Stimulated activated CD8-positive, alpha-beta memory T cell treated with anti-CD3 and anti-CD28 coated beads, Interleukin-7, amount 100 ng/mL, for 1 hour (primary cell): ENCODE measurements at places on chromosomes 5 and 9.

DNA sequence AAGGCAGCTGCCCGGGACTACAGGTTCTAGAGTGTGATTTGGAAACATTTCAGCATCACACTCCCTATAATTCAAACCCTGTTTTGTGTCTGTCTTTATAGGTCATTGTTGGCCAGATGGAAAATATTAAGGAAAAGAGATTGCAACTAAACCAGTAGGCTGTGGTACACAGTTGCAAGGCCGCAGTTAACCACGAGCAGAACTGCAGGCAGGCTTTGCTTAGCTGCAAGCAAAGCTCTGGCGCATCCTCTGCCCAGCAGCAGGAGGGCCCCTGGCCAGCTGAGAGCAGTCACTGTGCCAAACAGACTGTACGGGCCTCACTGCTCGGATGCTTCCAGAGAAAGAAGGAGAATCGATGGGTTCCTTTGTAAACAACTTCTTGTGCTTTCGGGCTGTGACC, 204.5 kb downstream of the DENND1A start:
- DNase-seq: no peak

DNA sequence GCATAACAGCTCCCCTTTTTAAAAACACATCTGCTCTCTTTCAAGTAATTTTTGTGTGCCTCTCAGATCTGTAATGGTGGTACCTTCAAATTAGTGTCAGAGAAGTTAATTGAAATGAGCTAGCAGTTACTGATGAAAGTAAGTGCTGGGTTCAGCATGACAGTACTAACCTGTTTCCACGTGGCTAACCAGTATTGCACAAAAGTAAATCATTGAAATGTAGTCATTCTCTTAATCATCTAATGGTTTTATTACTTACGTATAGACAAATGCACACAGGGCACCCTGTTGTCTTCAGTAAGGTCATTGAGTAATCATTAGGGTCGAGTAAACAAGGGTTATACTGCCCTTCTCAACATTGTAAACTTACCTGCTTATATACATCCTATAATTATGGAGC, 157.8 kb upstream of the PRR16 start:
- no peak for DNase-seq

GRCh38 chr9:28264368-28264767, 691.1 kb upstream of the C9orf72 start:
- no peak for DNase-seq

DNA sequence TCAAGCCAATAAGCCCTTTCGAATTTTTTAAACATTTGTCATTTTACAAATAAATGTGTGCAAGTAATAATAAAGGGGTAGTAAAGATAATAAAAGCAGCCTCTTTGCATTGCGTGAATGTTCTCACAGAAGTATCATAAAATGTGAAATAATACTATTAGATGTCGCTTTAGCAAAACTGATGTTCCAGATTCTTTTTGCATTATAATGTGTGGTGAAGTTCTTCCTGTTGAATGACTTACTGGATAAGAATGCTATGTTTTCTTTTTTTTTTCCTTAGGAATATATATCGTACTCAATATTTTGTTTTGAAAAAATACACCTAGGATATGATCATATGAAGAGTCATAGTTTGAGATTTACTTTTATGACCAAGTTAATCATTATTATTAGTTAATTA, 85.2 kb upstream of the CDH12 start:
- DNase-seq: no peak

DNA sequence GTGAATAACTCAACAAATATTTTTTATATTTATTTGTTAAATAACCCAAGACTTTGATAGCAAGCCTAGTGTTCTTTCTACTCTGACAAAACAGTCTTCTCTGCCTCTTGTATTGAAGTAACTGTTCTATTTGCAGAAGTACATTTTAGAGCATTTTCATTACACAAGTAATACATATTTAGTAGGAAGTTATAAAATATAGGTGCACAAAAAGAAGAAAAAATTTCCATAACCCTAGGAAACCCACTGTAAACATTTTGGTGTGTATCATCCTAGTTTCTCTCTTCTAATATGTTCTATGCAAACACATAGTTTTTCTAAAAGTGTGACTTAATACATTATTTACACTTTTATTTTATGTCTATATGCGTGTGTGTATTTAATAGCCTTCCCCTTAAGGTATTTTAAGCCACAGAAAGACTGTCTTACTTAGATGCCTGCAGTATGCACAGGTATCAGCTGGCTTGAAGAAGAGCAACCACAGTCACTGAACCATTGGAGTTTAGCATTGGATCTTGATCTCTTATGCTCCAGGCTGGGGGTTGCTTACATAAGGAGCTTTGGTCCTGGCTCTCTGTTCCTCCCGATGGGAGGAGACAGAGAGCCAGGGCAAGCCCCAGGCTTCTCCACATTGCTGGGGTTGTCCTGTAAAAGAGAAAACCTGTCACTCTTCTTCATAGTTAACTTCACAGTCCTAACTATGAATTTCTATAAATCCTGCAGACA, 3.8 kb downstream of the SELENOP start:
- no peak for DNase-seq

- no peak for DNase-seq
Observed at GRCh38 chr5:75461679-75462078, 49.8 kb downstream of the CERT1 start.

GRCh38 chr9:127755061-127756060, 20.3 kb upstream of the TOR2A start:
- DNase-seq: no peak

DNA sequence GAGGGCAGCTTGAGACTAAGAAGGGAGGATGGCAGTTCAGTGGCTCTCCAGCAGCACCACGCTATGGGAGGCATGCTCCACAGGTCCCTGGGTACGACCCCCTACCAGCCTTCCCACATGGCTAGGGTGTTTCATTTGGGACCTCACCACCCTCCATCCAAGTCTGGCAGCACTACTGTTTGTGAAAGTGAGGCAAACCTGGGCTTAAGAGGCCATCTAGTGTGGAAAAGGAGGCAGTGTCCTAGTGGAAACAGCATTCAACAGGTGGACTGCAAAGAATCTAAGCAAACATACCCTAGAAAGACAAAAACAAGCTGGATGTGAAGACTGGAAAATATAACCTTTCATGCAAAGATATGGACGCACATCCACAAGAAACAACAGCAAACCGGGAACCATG, 4.8 kb upstream of the C5orf47 start:
- no peak for DNase-seq

GRCh38 chr5:45521067-45521466, 175.1 kb downstream of the HCN1 start:
- no peak for DNase-seq

DNA sequence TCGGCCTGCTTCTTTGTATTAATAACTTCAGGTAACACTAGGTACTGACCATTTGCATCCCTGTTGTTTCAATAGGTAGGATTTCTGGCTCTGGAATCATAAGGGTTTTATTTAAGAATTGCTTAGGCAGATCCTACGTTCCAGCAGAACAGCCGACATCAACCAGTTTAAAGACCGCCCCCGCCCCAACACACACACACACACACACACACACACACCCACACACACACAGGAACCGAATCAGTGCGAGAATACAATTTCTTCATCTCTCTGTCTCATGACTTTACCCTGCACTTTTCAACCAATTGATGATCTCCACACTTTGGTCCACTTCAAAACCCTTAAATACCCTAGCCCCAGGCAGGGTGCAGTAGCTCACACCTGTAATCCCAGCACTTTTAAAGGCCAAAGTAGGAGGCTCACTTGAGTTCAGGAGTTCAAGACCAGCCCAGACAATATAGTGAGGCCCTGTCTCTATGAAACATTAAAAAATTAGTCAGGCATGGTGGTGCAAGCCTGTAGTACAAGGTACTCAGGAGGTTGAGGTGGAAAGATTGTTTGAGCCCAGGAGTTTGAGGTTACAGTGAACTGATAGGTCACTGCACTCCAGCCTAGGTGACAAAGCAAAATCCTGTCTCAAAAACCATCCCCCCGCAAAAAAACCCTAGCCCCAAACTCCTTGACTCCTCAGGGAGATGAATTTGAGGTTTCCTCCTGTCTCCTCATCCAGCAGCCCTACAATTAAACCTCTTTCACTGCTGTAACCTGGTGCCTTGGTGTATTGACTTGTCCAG, 2.7 kb upstream of the MTMR12 start:
- no peak for DNase-seq

GRCh38 chr5:10838038-10838437, 77.0 kb upstream of the DAP start:
- no peak for DNase-seq

GRCh38 chr5:33513462-33514185, 72.9 kb downstream of the TARS1 start:
- DNase-seq: no peak

DNA sequence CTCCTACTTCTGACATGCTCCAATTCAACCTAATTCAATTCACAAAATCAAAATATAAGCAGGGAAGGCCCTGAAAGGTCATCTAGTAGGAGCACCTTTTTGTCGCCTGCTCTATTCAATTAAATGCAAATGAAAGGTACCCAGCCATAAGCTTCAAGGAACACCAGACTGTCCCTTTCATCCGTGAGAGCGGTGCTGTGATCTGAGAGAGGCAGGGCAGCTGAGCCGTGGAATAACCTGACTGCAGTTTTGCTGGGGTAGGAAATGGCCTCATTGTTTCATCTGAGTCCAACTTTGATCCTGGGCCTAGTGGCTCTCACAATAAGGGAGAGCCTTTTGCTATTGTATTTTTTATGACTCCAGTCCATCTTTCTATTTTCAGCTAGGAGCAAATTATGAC, 39.8 kb upstream of the GLRA1 start:
- DNase-seq: no peak

- no peak for DNase-seq
Observed at GRCh38 chr9:137416563-137417151, 6.3 kb downstream of the EXD3 start.

DNA sequence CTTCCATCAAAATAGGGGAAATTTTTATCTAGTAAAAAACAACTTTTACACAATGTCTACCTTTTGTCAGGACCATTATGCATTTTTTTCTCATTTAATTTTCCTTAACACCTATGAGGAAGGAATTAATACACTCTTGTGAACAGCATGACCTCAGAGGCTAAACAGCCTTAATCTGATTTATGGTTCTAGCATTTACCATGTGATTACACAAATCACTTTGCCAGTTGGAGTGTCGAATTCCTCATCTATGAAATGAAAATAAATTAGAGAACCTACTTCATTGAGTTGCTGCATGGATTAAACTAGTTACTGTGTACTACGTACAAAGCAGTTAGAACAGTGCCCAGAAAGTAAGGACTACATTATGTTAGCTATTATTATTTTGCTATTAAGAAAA, 187.7 kb upstream of the MPDZ start:
- no peak for DNase-seq

GRCh38 chr5:113274836-113275414, 159.9 kb downstream of the TSSK1B start:
- DNase-seq: no peak

- no peak for DNase-seq
Observed at GRCh38 chr5:156477196-156477595, 150.2 kb downstream of the SGCD start.

GRCh38 chr5:17223367-17224185, 6.1 kb downstream of the BASP1 start:
- DNase-seq: no peak

DNA sequence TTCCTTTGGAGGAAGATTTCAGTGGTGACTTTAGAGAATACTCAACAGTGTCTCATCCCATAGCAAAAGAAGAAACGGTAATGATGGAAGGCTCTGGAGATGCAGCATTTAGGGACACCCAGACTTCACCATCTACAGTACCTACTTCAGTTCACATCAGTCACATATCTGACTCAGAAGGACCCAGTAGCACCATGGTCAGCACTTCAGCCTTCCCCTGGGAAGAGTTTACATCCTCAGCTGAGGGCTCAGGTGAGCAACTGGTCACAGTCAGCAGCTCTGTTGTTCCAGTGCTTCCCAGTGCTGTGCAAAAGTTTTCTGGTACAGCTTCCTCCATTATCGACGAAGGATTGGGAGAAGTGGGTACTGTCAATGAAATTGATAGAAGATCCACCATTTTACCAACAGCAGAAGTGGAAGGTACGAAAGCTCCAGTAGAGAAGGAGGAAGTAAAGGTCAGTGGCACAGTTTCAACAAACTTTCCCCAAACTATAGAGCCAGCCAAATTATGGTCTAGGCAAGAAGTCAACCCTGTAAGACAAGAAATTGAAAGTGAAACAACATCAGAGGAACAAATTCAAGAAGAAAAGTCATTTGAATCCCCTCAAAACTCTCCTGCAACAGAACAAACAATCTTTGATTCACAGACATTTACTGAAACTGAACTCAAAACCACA, 67.4 kb downstream of the VCAN start:
- DNase-seq: no peak

- DNase-seq: no peak
Observed at GRCh38 chr9:94056442-94056974, 27.8 kb upstream of the PTPDC1 start.

- DNase-seq: no peak
Observed at GRCh38 chr9:129176701-129177442, 1.2 kb downstream of the IER5L start.

GRCh38 chr5:129884322-129884721, 19.9 kb upstream of the CHSY3 start:
- no peak for DNase-seq

- no peak for DNase-seq
Observed at GRCh38 chr5:146867996-146868708, 10.4 kb downstream of the PPP2R2B start.

GRCh38 chr5:143552680-143553079, 149.2 kb upstream of the NR3C1 start:
- DNase-seq: no peak

DNA sequence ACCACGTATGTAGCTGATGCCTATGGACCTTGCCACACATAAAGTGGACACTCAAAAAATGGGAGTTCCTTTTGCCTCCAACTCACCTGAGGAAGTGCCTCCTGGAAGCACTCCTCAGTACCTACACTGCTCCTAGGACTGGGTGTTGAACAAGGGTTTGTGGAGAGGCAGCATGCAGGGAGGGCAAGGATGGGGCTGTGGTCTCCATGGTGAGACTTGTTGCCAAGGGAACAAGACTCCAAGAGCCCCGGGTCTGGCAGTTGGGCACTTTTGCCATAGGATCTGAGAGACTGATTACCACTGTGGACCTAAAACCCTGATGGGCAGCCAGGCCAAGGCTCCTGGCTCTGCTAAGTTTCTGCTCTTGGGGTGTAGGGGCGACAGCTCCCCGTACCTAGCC, 6.9 kb upstream of the NR5A1 start:
- DNase-seq: no peak

GRCh38 chr5:16521521-16522483, 56.2 kb upstream of the ZNF622 start:
- no peak for DNase-seq

GRCh38 chr9:3510796-3511195, 15.0 kb downstream of the RFX3 start:
- DNase-seq: no peak

GRCh38 chr5:152956943-152957613, 533.4 kb upstream of the GRIA1 start:
- DNase-seq: no peak

GRCh38 chr5:159414021-159414420, 83.7 kb upstream of the IL12B start:
- no peak for DNase-seq

- no peak for DNase-seq
Observed at GRCh38 chr5:112419164-112419985, at the start of gene EPB41L4A. Gene EPB41L4A (minus strand): TSS chr5:112419277. CDS start chr5:112419039, 238 bp downstream.

- no peak for DNase-seq
Observed at GRCh38 chr5:87302061-87302460, 34.4 kb downstream of the RASA1 start.
